ENCODE measurements at places on chromosomes 16 and 17.
A peak's percentile ranks its signal among the peaks of the same experiment; 100 is the strongest.

DNA sequence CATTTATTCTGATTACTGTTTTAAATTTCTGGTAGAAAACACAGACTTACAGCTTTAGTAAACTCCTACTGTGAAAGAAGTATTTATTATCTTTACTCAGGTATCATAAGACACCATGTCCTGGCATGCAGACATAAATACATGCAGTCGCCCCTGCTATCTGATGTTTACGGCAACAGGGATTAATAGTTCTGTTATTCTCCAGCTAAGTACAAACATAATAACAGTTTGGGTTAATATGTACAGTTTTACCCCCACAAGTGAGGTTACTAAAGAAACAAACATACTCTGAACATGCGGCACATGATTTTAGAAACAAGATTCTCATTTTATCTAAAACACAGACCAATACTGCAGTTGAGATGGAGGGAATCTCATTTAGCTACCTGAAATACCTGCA lies 170.8 kb downstream of the ABCA8 start:
- no peak for DNase-seq

GRCh38 chr16:27243725-27244362 lies 24.7 kb downstream of the NSMCE1 start:
- DNase-seq: no peak

- no peak for DNase-seq
Measured at GRCh38 chr17:30567231-30568116, 90.3 kb downstream of the GOSR1 start.

GRCh38 chr17:39178536-39178935 lies 12.6 kb upstream of the ARL5C start:
- no peak for DNase-seq

DNA sequence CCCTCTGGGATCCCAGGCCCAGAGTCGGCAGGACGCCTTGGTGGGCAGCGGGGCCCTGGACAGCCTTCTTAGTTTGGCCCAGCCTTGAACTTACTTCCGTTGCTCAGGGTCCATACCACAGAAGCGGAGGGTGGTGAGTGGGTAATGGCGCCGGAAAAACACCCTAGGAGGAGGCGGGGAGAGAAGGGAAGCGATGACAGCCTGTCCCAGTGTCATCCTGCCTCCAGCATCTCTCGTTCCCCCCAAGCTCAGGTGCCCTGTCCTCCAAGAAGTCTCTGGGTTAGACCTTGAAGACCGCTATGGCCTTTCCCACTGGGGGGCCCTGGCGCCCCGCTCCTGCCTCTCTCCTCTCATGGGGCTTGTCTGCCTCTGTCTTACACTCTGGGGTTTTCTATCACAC lies 22.9 kb downstream of the TNS4 start:
- DNase-seq: no peak

DNA sequence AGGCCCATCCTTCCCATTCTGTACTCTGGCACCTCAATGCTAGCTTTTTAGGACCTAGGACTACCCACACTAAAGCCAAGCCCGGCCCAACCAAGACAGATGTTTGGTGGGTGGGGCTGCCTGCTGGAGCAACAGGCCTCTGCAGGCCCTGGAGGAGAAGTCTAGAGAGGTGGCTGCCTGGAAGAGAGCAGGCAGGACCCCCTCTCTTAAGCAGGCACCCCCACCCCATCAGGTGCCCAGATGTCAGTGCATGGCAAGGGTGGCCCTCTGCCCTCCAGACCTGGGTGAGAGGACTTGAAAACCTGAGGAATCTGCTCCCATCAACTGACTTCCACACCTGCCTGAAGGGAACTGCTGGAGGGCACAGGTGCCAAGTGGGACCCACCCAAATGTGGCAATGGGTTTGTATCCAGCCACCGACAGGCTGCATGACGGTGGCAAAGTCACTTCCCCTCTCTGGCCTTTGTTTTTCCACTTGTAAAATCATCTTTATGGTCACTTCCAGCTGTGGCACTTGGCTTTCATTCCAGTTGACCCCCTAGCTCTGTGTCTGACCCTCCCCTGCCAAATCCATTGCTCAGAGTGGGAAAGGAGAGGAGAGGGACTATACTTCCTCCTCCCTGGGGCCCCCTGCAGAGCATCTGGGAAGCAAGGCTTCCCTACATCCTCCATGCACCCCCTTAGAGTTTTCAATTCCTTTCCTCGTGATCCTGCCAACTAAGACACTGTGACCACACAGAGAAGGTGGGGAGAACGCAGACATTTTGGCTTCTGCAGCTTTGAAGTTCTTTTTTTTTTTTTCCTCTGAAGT lies 1.7 kb upstream of the STAT5A start:
- DNase-seq: no peak

DNA sequence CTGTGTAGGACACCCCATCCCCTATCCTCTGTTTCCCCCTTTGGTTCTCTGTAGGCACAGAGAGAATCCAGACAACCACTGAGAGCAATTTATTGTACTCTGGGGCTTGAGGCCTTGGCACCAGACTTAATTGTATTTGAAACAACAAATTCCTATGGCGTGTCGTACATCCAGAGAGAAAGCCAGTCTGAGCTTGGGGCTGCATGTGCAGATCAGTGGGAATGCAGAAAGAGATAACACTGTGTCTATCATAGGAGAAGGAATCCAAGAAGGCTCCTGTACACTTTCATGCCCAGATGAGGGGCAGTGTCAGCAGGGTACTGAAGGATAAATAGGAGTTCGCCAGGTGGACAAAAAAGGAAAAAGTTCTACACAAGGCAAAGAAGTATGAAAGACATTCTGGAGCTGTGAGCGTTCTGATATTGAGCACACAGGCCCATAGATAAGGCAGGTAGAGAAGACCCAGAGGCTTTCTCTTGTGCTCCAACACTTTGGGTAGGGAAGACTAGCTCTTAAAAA lies 22.0 kb upstream of the IL4R start:
- no peak for DNase-seq

DNA sequence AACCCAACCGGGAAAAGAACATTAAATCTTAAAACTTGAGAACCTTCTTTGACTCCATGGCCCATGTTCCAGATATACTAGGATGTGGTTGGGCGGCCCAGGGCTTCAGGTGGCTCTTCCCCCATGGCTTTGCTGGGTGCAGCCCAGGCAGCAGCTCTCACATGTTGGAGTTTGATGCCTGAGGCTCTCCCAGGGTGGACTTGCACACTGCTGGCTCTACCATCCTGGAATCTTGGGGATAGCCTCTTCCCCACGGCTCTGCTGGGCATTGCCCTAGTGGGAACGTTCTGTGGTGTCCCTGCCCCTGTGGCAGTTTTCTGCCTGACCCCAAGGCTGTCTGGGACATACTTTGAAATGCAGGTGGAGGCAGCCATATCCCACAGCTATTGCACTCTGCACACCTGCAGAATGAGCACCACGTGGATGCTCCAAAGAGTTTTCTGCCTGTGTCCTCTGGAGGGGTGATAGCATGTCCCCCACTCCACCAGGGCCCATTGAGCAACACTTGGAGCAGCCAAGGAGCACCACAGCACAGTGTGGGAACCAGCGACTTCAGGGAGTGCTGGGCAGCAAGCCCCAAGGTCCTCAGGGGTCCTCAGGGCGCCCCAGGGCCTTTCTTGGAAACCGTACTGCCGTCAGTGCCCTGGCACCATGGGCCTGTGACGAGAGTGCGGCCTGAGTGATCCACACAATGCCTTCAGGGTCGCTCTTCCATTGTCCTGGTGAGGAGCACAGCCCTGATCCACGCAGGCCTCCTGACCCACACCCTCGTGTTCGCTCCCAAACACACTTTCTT lies 70.8 kb downstream of the GOSR1 start:
- no peak for DNase-seq

DNA sequence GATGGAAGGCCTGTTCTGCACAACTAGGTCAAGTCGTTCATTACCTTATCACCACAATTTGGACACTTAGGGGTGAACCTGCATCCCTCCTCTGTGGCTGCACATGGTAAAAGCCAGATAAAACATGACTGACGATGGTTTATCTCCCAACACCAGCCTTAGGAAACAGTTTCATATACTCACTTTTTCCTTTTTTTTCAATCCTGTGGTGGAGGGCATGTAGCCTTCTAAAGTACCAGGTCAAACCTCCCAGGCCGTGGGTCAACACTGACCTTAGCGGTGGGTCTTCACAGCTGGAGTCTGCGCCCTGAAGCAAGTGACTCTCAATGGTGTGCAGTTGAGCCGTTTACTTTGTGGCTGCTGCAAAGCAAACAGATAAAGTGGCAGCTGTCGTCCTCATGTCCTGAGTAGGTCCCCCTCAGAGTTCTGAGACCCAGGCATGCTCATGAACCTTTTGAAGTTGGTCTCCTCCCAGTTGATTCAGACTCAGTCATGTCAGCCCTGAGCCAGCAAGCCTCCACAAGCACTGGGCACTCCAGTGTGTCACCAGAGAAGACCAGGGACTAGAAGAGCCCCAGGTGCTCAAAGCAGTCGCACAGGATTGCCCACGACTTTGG lies 5.9 kb downstream of the FAHD1 start:
- no peak for DNase-seq

DNA sequence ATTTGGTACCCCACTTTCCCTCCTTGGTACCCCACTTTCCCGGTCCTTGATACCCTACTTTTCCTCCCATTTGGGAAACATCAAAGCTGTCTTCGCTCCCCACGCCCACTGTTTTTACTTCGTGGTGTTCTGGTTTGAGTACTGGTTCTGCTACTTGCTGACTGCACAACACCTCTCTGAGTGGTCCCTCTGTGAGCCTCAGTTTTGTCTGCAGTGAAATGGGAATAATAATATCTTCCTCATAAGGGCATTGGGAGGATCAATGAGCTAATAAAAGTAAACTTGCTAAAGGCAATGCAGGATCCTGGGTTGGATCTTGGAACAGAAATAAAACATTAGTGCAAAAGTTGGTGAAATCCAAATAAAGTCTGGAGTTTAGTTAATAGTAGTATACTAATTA lies 70.0 kb upstream of the CLEC18A start:
- no peak for DNase-seq

DNA sequence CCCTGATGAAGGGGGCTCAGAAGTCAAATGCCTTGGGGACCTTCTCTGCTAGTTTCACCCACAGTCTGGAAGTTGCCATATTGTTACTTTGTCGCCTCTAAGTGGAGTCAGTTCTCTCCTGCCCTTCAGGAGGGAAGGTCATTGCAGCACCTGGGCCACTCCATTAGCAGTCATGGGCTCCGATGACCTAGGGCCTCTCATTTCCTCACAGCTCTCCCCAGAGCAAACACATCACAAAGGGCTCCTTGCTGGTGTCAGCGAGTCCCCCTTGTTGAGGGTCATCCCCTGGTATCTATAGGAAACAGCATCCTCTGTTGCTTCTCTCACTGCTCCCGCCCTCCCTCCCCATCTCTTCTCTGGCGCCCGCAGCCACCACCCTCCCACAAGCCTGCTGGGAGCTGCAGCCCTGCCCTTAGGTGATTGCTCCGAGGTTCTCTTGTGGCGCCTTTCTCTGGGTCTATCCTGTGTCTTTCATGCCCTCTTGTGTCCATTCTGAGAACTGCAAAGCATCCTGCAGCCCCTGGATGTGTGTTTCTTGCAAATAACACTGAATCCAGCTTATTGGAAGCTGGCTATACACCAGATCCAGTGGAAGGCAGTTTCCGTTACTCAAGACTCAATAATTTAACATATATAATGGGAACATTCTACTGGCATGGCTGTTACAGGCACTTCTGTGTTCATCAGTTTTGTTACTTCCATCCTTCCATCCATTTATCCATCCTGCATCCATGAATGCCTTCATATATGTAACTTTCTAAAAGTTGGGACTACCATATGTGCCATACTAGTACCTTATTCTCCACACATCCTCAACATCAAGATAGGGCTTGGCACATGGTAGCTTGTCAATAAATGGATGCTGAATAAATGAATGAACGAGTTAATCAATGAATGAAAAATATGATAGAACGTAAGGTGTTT lies 21.2 kb downstream of the PDILT start:
- peak; percentile 13 for DNase-seq

DNA sequence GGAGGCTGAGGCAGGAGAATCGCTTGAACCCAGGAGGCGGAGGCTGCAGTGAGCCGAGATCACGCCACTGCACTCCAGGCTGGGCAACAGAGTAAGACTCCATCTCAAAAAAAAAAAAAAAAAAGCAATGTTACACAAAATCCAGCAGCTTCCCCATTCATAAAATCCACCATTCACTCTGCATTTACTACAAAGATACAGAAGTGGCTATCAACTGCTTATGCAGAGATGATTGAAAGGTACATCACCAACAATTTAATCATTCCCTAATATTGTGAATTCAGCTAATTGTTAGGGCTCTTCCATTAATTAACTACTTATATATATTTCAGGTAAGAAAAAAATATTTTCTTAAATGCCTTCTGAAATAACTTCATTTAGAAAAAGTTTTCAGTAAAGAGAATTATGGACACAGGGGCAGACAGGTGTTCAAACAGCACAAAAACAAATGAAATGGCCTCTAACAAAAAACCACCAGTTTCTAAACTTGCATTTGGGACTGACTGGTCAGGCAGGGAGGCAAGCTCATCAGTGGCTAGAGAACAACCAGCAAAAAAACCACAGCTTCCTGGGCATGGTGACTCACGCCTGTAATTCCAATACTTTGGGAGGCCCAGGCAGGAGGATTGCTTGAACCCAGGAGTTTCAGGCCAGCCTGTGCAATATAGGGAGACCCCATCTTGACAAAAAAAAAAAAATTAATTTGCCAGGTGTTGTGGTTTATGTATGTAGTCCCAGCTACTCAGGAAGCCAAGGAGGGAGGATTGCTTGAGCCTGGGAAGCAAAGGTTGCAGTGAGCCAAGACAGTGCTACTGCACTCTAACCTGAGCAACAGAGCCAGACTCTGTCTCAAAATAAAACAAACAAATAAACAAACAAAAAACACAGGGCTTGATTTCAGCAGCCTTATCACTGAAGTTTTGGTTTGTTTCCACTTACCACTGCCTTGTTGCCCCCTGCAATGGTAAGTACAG lies 26.3 kb downstream of the ERN1 start:
- no peak for DNase-seq

DNA sequence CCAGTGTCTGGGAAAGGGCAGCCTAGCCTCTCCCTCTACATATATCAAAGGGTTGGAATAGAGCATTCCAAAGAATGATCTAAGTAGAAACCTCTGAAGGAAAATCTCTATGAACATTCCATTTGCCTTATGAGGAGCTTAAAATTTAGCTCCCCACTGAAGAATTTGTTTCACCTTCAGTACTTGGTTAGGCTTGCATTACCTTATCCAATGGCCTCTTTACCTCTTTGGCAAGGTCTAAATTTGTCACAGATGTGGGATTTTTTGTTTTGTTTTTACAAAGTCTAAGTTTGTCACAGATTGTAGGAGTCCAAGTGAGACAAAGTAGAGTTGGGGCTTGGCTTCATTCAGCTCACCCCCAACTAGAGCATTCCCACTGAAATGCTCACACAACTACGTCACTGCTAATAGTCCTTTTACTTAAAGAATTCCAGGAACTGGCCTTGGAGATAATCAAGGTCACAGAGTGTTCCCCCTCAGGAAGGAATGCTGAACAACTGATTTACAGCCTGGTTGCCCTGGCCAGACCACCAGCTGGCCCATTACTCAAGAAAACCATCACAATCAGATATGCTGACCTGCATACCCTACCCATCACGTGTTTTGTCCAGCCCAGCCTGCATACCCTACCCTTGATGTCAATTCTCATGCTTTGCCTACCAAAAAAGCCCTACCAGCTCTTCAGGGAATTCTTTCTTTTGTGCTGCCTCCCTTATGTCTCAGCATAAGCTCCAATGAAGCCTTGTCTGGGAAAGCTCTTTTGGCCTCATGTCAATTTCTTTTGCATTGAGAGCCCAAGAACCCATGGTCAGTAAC lies 26.5 kb upstream of the PPM1D start:
- DNase-seq: no peak

- no peak for DNase-seq
Measured at GRCh38 chr17:39077866-39078265, 73.6 kb downstream of the PLXDC1 start.
